G401 (cell line): ENCODE measurements at places on chromosomes 4 and X. TPM values are rescaled to one million over a fixed set of nuclear protein-coding genes. Genes with fewer than 3 reads are reported as not detected.

The PRRG3 gene
- not detected in 2 replicates for total RNA-seq

The ADGRG4 gene
- total RNA-seq: not detected in 2 replicates

The MTTP gene
- not detected in 2 replicates for total RNA-seq

The SSX4B gene
- not detected in 2 replicates for total RNA-seq

The RHOH gene
- total RNA-seq: 36.6 and 48.6 TPM in 2 replicates

The PLK4 gene
- 6.3 and 16.6 TPM in 2 replicates for total RNA-seq

The FRAS1 gene
- total RNA-seq: not detected in 2 replicates

The KCNE5 gene
- not detected in 2 replicates for total RNA-seq

The DAPP1 gene
- not detected in 2 replicates for total RNA-seq

The SUV39H1 gene
- total RNA-seq: 9.5 and 13.3 TPM in 2 replicates

The MAGEA8 gene
- total RNA-seq: not detected in 2 replicates

The PASD1 gene
- not detected in 2 replicates for total RNA-seq

The CXorf65 gene
- not detected in 2 replicates for total RNA-seq

The ITIH6 gene
- not detected in 2 replicates for total RNA-seq

The RAB33A gene
- total RNA-seq: not detected in 2 replicates

The SAGE1 gene
- total RNA-seq: not detected in 2 replicates

The GLRA3 gene
- total RNA-seq: not detected in 2 replicates

The FNIP2 gene
- 19.8 and 28.9 TPM in 2 replicates for total RNA-seq

The RNF150 gene
- 0.18 and 0.85 TPM in 2 replicates for total RNA-seq

The NEXMIF gene
- total RNA-seq: not detected in 2 replicates

The NEUROG2 gene
- total RNA-seq: not detected in 2 replicates

The SLC2A9 gene
- total RNA-seq: not detected in 2 replicates

The TBC1D1 gene
- 53.3 and 85.5 TPM in 2 replicates for total RNA-seq

The MAGEB10 gene
- total RNA-seq: not detected in 2 replicates

The FGF2 gene
- total RNA-seq: 30.9 and 47.5 TPM in 2 replicates

The TMEM271 gene
- 5.4 and 17.9 TPM in 2 replicates for total RNA-seq

The APOO gene
- total RNA-seq: 21.0 and 21.9 TPM in 2 replicates

The TMSB15A gene
- 2.1 and 9.7 TPM in 2 replicates for total RNA-seq

The GLRA2 gene
- total RNA-seq: not detected in 2 replicates

The PPEF1 gene
- total RNA-seq: not detected in 2 replicates

The UGT2B28 gene
- not detected in 2 replicates for total RNA-seq

The PTCHD1 gene
- total RNA-seq: not detected in 2 replicates

The TSPAN6 gene
- total RNA-seq: 110 and 111 TPM in 2 replicates

The CPXCR1 gene
- total RNA-seq: not detected in 2 replicates

The NAAA gene
- 23.5 and 50.0 TPM in 2 replicates for total RNA-seq

The PNMA3 gene
- not detected in 2 replicates for total RNA-seq

The LNX1 gene
- total RNA-seq: 0.31 TPM in 1 of 2 replicates, not detected in the other

The EMD gene
- total RNA-seq: 49.8 and 72.5 TPM in 2 replicates

The FOXO4 gene
- 3.4 and 3.7 TPM in 2 replicates for total RNA-seq

The FGFBP2 gene
- not detected in 2 replicates for total RNA-seq

The UGT2B15 gene
- not detected in 2 replicates for total RNA-seq

The PGAM4 gene
- 0.17 TPM in 1 of 2 replicates, not detected in the other for total RNA-seq

The STOX2 gene
- 0.06 TPM in 1 of 2 replicates, not detected in the other for total RNA-seq

The ATG4A gene
- 7.3 and 12.7 TPM in 2 replicates for total RNA-seq

The USP17L19 gene
- not detected in 2 replicates for total RNA-seq

The ARL9 gene
- total RNA-seq: not detected in 2 replicates

The MAGIX gene
- total RNA-seq: 2.7 and 14.2 TPM in 2 replicates

The NRK gene
- not detected in 2 replicates for total RNA-seq

The S100P gene
- total RNA-seq: not detected in 2 replicates

The IQSEC2 gene
- 16.0 and 18.4 TPM in 2 replicates for total RNA-seq

The FHDC1 gene
- 0.06 and 0.27 TPM in 2 replicates for total RNA-seq

The SLITRK4 gene
- not detected in 2 replicates for total RNA-seq

The CENPVL1 gene
- total RNA-seq: not detected in 2 replicates

The MYOZ2 gene
- not detected in 2 replicates for total RNA-seq

The MAGEA4 gene
- not detected in 2 replicates for total RNA-seq
